OCI-LY7 (cell line): ENCODE measurements at places on chromosomes 12 and 14. TPM values are rescaled to one million over a fixed set of nuclear protein-coding genes. Genes with fewer than 3 reads are reported as not detected.

The MANSC4 gene
- not detected in 2 replicates for total RNA-seq

DNA sequence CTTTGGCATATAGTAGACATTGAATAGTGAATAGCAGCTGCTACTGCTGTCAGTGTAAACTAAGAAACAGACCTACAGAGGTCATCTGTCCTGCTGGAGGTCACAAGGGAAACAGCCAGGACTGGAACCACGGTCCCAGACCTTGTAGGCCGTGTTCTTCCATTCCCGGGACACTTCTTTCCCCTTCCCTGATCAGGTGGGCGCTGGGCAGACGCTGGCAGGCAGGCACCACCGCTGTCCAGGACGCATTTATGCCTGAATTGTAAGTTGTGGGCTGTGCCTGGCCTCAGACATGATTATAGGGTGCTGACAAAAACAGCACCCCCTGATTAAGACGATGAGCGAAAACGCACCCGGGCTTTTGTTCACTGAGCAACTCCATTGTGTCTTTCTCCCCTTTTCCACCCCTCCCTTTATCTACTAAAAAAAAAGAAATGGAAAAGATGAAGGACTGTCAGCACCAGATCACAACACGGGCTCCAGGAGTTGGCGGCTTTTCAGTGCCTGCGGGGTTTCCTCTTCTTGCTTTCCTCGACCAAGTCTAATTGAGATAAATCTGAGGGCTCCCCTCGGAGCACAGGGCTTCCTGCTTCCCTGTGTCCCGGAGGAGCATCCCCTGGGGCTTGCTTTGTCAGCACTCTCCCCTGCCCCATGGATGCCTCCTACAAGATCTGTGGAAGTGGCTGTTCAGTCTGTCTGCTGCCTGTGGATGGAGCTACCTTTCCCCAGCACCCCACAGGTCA lies 80.6 kb downstream of the TSPAN9 start:
- DNase-seq: no peak

DNA sequence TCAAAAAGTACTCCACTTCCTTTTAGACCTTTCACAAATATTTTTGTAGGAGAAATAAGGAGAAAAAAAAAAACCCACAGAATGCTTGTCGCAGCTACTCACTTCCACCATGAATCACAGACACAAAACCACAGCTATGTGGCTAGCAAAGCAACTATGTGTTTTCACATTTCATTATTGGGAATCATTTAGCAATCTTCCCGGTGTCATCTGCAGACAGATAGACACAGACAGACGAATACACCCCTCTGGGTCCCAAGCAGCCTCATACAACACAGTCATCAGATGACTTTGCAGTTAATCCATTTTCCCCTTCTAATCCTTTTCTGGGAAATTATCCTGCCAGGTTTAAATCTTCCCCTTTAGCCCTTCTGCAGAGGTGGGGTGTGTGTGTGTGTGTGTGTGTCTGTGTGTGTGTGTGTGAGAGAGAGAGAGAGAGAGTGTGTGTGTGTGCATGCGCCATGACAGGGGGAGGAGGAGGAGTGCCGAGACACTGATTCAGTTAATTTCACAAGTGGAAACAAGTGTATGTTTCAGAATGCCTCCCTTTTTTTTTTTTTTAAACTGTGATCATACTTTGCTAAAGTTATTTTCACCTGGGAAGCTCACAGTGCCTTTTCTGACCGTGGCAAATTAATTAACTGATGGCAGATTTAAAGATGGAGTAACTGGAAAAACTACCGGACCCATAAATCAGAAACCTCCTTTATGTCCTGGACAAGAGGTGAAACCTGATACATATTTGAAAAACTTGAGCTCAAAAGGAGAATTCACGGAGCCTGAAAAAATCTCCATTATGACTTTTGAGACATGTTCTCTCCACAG lies 39.9 kb downstream of the LTBP2 start:
- DNase-seq: no peak

GRCh38 chr14:76958020-76958979 lies 70.2 kb downstream of the IRF2BPL start:
- no peak for DNase-seq
